Breast epithelium (tissue), 4 donors: ENCODE measurements at places on chromosomes 12 and 14.

GRCh38 chr14:78701246-78701645, 531.1 kb downstream of the NRXN3 start:
- no peak for DNase-seq

DNA sequence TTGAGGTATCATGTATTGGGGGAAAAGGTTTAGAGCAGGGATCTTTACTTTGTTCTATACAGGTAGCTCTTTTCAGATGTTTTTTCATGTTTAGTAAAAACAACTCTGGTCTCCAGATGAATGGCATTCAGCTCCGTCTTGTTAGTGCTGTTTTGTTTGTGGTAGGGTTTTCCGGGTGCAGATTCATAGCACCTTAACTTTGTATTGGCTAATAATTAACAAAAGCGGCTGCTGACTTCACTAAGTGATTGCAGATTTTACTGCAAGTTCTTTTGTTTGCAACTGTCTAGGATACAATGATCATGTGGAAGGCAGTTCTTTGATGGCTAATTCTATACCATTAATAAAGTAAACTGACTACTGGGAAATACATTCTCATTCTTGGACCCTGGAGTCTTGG, 32.2 kb upstream of the BHLHE41 start:
- no peak for DNase-seq

- DNase-seq = no peak
These were observed 2.6 kb downstream of the LRRC10 start for GRCh38 chr12:69608114-69608513.

- DNase-seq = peak; percentile 55
These were observed at the start of gene SETD3 for GRCh38 chr14:99479906-99480869. Gene SETD3 (minus strand): TSS chr14:99480859. CDS start chr14:99465805, 15,054 bp downstream.

GRCh38 chr14:38838979-38839323, 264.1 kb downstream of the SEC23A start:
- DNase-seq = no peak

- no peak for DNase-seq
These were observed 196.8 kb downstream of the RAD51B start for GRCh38 chr14:68016255-68016914.

- no peak for DNase-seq
These were observed 17.3 kb downstream of the GALC start for GRCh38 chr14:87975636-87976035.

DNA sequence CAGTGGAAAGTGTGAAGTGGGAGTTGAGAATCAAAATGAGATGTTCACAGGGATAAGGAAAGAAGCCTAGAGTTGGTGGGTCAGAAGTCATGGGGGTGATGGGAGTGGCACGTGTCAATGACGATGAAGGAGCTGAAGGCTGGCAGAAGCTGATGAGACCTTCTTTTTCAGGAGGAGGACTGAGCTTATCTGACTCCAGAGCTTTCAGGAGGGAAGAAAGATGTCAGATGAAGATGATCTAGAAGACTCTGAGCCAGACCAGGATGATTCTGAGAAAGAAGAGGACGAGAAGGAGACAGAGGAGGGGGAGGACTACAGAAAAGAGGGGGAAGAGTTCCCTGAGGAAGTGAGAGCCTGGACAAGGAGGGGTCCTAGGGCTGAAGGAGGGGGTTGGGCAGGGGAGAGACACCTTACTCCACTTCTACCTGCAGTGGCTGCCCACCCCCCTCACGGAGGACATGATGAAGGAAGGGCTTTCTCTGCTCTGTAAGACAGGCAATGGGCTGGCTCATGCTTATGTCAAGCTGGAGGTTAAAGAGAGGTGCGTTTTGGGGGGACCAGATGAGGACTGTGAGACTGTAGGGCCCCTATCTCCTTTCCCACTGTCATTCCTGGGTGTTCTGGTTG, 905 bp downstream of the LRRC23 start:
- no peak for DNase-seq

DNA sequence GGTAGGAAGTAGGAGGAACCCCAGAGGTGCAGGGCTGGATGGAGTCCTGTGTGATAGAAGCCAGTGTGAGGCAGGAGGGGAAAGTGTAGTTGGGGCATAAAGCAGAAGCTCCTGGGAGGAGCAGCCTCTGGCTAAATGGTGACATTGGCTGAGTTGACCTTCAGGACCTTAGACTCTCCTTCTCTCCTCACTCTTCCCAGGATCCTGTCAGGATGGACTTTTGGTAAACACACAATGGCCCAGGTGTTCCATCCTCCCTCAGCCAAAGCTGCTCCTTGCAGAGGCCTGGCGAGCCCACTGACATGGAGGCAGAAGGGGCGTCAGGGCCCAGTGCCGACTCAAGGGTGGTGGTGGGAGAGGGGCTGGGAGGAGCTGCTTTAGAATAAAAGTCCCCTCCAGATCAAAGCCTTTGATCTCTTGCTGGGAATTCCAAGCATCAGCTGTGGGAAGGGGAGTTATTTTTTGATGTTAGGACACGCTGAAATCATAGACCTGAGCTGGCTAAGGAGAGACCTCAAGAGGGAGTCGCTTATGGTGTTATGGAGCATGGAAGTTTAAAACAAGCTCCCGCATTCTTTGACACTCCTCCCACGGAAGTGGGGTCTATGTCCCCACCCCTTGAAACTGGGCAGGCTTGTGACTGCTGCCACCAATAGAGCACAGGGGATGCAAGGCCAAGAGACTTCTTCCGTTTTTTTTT, 44.1 kb downstream of the SMIM41 start:
- peak; percentile 36 for DNase-seq

GRCh38 chr14:22180045-22180444, 409.0 kb downstream of the DAD1 start:
- no peak for DNase-seq

- peak; percentile 82 for DNase-seq
These were observed 29.1 kb upstream of the ADIPOR2 start for GRCh38 chr12:1661553-1662335.

DNA sequence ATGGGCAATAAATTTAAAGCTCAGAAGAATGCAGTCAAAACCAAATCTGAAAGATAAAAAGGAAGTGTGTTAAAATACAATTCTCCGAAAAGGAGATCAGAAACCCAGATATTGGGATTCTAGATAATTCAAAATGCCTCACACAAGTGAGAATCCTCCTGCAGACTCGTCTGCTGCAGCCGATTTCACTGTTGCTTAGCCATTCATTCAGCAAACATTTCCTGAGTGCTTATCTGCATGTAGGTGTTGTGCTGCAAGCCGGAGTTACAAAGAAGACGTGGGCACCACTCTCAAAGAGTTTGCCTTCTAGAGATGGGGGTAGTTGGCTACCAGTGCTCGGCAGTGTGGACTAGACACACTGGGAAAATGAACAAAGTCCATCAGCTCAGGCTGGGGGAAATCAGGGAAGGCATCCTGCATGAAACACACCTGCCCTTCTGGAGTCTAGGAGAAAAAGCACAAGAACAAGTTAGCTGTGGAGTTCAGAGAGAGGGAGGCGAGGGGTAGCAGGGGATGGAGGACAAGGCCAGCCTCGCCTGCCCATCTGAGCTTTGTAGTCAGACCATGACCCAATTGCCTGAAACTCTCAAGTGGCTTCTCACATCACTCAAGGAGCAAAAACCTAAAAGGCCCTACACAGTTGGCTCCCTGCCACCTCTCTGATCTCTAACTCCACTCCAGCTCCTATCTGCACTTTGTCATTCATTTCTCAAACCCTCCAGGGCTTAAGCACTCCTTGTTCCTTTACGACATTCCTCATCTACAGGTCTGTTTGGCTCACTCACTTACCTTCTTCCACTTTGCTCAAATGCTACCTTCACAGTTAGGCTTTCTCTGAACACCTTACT, 310.0 kb upstream of the DDHD1 start:
- DNase-seq = no peak

DNA sequence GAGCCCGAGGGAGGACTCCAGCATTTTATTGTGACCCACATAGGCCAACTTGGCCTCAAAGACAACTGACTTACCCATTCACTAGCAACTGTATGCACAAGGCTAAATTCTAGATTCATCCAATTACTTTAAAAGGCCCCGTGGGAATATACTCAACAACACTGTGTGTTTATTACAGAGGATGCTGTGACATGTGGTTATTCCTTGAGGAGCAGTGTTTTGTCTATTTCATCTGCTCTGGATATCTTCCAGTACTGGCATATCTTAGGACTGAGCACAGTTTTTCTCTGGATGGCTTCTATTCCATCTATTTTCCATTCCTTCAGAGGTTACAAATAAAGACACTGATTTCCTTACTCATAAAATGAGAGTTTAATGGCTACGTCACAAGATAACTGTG, 87.2 kb upstream of the KRAS start:
- DNase-seq = no peak

DNA sequence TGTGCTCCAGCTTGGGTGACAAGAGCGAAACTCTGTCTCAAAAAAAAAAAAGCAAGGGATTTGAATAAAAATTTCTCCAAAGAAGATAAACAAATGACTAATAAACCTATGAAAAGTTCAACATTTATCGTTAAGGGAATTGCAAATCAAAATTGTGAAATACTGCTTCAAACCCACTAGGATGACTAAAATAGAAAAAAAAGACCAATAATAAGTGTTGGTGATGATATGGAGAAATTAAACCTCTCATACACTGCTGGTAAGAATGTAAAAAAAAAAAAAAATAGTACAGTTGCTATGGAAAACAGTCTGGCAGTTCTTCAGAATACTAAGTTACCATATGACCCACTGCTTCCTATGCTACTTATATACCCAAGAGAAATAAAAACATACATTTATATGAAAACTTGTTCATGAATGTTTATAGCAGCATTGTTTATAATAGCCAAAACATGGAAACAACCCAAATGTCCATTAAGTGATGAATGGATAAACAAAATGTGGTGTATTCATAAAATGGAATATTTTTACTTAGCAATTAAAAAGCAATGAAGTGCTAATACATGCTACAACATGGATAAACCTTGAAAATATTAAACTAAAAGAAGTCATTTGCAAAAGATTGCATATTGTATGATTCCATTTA, 39.4 kb upstream of the TMPRSS12 start:
- DNase-seq = no peak

DNA sequence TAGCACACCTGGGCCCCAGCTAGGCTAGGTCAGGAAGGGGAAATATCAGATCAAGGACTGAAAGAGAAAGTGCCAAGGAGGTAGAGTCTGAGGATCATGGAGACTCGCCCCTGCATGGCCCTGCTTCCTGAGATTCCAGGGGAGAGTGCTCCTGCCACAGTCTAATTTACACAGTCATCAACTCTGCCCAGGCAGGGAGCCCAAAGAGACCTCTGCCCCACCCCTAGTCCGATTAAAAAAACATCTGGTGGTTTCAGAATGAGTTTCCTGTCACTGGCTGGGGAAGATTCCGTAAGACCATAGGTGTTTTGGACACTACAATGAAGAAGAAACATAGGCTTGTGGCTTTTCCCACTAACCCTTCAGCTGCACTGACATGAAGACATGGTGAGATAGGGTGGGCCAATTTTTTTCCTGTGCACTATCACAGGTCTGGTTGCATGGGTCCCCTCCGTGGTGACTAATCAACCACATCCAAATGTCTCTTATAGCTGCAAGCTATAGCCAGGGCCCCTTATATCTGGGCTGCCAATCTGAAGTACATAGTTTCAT, 31.5 kb upstream of the GZMB start:
- DNase-seq = no peak

GRCh38 chr14:77872983-77873382, 73.1 kb downstream of the ADCK1 start:
- DNase-seq = no peak

- no peak for DNase-seq
These were observed 1.7 kb downstream of the OLR1 start for GRCh38 chr12:10170216-10170615.
